Cerebellar cortex (tissue), 1 donor: ENCODE measurements at places on chromosomes 4 and X.
A peak's percentile ranks its signal among the peaks of the same experiment; 100 is the strongest.

DNA sequence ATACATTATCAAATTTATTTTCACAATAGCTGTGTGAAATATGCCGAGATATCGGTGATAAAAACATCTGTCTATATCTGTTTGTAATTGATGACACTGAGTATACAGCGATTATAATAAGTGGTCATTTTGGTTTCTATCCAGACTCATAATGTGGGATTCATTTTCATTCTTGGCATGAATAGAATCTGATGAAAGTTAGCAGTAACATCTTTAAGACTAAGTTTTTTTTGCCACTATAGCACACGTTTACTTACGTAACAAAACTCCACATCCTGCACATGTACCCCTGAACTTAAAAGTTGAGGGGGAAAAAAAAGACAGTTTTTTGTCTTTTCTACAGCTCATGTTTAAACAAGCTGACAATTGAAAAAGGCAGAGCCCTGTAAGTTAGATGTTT is 86.4 kb downstream of the PPA2 start:
- DNase-seq, result no peak

GRCh38 chrX:139388254-139388653 is 142.3 kb upstream of the F9 start:
- no peak for DNase-seq

GRCh38 chr4:125382995-125383394 is 68.2 kb downstream of the FAT4 start:
- DNase-seq, result no peak

DNA sequence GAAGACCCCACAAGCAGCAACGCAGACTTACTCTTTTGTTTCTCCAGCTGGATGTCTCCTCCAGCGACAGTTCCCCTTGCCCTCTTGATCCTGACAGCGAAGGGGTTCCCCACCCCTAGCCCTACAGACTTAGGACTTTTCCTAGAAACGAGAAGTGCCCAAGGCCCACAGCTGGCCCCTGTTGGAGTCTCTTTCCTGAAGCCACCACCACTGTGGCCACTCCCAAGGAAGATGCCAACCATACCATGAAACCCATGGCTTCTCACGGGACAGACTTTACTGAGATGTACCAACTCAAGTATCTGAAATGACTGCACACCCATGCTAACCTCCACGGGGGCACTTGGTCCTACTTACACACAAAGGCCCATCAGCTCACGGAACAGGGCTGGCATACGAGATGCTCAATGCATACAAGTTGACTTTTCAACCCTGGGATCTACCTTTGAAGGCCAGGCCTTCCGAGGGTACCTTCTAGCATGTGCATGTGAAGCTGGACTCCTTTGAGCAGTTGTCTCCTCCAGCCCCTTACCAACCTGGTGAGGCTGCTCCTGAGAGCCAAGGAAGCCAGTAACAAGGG is 924 bp upstream of the IRAK1 start:
- DNase-seq, result peak; percentile 10
